ENCODE measurements at places on chromosomes 2 and 18. TPM values are rescaled to one million over a fixed set of nuclear protein-coding genes. Genes with fewer than 3 reads are reported as not detected.

C2orf80 gene
- total RNA-seq = not detected

- H3K27me3 ChIP-seq = peaks cover 8% of the 10 kb centered on the region
- H3K36me3 ChIP-seq = no peaks in the 10 kb centered on the region
- no peak for DNase-seq
- H3K27ac ChIP-seq = no peak overlapping the region
- H3K4me1 ChIP-seq = no peaks in the 10 kb centered on the region
These were observed 92.3 kb upstream of the CAPN13 start for GRCh38 chr2:30899516-30900054.

- H3K4me1 ChIP-seq = peaks cover 25% of the 10 kb centered on the region
- no peak overlapping the region for H3K27ac ChIP-seq
- H3K27me3 ChIP-seq = no peaks in the 10 kb centered on the region
- DNase-seq = no peak
These were observed 6.8 kb downstream of the BIRC6 start for GRCh38 chr2:32363597-32363996.

PRKAG3 gene
- total RNA-seq = not detected

DNA sequence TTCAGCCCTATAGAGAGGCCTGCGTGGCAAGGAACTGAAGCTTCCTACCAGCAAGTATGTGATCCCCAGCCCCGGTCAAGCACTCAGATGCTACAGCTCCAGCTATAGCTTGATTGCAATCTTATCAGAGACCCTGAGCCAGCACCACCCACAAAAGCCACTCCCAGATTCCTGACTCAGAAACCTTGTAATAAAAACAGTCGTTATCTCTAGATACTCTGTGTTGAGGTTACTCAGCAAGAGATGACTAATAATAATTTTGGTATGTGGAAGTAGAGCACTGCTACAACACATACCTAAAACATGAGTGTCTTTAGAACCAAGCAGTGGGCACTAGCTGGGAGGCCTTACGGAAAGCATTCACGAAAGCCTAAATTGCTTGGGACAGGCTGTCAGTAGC, 216.9 kb downstream of the UXS1 start:
- no peaks in the 10 kb centered on the region for H3K4me1 ChIP-seq
- peaks cover 16% of the 10 kb centered on the region for H3K27me3 ChIP-seq
- H3K36me3 ChIP-seq = peaks cover 3% of the 10 kb centered on the region
- H3K4me3 ChIP-seq = no peak overlapping the region

GRCh38 chr2:88082781-88083180, 15.2 kb downstream of the SMYD1 start:
- H3K4me3 ChIP-seq = no peak overlapping the region
- no peaks in the 10 kb centered on the region for H3K27me3 ChIP-seq
- peaks cover 5% of the 10 kb centered on the region for H3K4me1 ChIP-seq
- H3K27ac ChIP-seq = peak overlapping the region; percentile 47
- no peak for DNase-seq

CRYGC gene
- total RNA-seq = not detected

DNA sequence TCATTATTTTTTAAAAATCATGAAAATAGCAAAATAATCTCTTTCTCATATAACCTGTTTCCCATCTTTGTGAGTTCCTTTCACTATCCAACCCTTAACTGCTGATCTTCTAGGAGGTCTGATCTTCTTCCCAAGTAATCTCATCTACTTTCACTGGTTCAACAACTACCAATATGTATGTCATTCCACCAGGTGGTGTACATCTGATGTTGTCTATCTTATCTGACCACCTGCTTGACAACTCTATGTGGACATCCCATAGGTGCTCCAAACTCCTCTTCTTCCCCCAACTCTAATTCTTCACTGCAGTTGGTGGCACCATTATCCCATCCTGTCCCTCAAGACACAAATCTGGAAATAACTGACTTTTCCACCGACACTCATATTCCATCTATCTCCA, 62.5 kb downstream of the FAM228A start:
- peaks cover 13% of the 10 kb centered on the region for H3K4me1 ChIP-seq
- H3K27ac ChIP-seq = no peak overlapping the region
- peaks cover 5% of the 10 kb centered on the region for H3K27me3 ChIP-seq
- H3K36me3 ChIP-seq = no peaks in the 10 kb centered on the region
- no peak overlapping the region for H3K4me3 ChIP-seq

DCDC2C gene
- not detected for total RNA-seq

ABHD3 gene
- 19.8 TPM for total RNA-seq

- no peak for DNase-seq
- no peak overlapping the region for H3K27ac ChIP-seq
- H3K4me1 ChIP-seq = no peaks in the 10 kb centered on the region
- H3K36me3 ChIP-seq = no peaks in the 10 kb centered on the region
These were observed 535.1 kb downstream of the RNF144A start for GRCh38 chr2:7452110-7452876.

DNA sequence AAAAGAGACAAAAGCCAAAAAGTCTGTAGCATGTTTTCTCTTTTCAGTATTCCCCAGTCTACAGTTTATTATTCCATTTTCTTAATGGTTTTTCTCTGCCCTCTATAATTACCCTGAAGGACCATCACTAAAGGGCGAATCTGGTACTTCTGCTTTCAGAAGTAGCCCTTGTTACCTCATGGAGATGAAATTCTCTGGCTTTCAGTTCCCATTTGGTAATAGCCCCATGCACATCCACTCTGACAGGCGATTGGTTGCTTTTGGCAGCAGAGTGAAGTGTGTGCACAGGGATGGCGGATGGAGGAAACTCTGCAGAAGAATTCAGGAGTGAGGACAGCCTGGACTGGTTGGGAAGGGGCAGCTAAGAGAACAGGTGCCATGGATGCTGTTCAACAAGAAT, 66.3 kb upstream of the NABP1 start:
- no peak for DNase-seq
- H3K4me3 ChIP-seq = no peak overlapping the region
- no peaks in the 10 kb centered on the region for H3K27me3 ChIP-seq
- H3K27ac ChIP-seq = no peak overlapping the region

ITM2C gene
- 169 TPM for total RNA-seq

LYPD6 gene
- 30.1 TPM for total RNA-seq

DNA sequence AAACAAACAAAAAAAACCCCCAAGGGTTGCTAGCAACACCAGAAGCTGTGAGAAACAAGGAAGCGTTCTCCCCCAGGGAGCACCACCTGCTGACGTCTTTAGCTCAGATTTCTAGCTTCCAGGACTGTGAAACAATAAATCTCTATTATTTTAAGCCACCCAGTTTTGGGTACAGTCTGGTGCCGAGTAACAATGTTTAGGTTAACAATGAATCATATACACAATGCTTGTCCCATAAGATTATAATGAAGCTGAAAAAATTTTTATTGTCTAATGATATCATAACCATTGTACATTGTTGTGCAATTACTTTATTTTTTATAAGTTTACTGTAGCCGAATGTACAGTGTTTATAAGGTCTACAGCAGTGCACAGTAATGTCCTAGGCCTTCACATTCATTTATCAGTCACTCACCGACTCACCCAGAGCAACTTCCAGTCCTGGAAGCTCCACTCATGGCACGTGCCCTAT, 72.1 kb upstream of the CAB39 start:
- DNase-seq = no peak
- no peaks in the 10 kb centered on the region for H3K27me3 ChIP-seq
- H3K27ac ChIP-seq = no peak overlapping the region
- H3K36me3 ChIP-seq = no peaks in the 10 kb centered on the region

TMEM163 gene
- 3.7 TPM for total RNA-seq

ALPG gene
- total RNA-seq = not detected

GRCh38 chr2:82636402-82637020, 1822.6 kb downstream of the SUCLG1 start:
- H3K4me3 ChIP-seq = no peak overlapping the region
- no peak for DNase-seq
- H3K4me1 ChIP-seq = no peaks in the 10 kb centered on the region
- no peaks in the 10 kb centered on the region for H3K27me3 ChIP-seq
- no peak overlapping the region for H3K27ac ChIP-seq
- no peaks in the 10 kb centered on the region for H3K36me3 ChIP-seq

DNA sequence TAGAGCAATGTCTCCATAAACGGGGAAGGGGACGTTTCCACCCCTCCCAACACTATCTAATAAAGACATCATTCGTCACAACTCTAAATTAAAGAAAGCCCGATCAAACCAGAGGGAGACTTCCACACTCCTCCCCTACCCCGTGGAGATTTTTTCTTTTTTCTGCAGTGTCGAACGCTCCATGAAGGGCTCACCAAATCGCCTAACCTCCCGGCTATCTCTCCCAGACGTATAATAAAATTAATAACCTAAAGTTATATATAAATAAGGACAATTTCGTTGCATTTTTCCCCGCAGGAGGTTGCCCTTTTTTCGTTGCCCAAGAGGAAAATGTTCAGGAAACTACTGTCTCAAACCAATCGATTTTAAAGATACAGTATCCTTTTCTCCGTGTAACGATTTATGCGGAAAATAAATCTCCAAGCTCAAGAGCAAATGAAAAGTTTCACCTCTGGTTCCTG, 2.4 kb downstream of the EVX2 start:
- H3K27me3 ChIP-seq = peaks cover 89% of the 10 kb centered on the region
- peak overlapping the region; percentile 29 for H3K4me3 ChIP-seq
- peaks cover 5% of the 10 kb centered on the region for H3K4me1 ChIP-seq
- no peaks in the 10 kb centered on the region for H3K36me3 ChIP-seq

GRCh38 chr2:212935752-212936151, 215.7 kb downstream of the IKZF2 start:
- no peaks in the 10 kb centered on the region for H3K36me3 ChIP-seq
- no peak overlapping the region for H3K27ac ChIP-seq
- no peaks in the 10 kb centered on the region for H3K27me3 ChIP-seq
- DNase-seq = no peak

SGPP2 gene
- 19.8 TPM for total RNA-seq

DNA sequence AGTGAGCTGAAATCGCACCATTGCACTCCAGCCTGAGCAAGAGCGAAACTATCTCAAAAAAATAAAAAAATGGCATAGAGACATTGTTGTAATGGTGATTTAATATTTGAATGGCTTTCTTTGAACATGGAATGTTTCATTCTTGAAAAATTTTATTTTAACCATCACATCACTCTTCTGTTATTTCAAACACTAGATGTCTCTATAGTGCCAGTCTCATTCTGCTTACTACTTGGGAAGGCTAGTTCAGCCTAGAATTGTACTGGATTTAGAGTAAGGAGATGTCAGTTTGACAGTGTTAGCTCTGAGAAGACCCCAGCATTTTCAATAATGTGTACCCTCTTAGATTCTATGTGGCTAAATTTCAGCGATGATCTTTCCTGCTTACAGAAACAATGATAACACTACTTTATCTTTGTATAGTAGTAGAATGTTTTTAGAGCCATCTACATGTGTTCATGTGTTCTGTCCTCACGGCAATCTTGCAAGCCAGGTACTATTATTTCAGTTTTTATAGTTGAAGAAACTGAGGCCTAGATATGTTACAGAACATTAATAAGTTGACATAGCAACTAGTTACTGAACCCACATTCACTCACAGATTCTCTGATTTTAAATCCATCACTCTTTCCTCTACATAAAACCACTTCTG, 142.9 kb upstream of the ZSWIM2 start:
- no peak overlapping the region for H3K4me3 ChIP-seq
- no peaks in the 10 kb centered on the region for H3K27me3 ChIP-seq
- no peaks in the 10 kb centered on the region for H3K36me3 ChIP-seq

IL1F10 gene
- not detected for total RNA-seq

- no peak for DNase-seq
- no peaks in the 10 kb centered on the region for H3K27me3 ChIP-seq
- H3K36me3 ChIP-seq = no peaks in the 10 kb centered on the region
- no peak overlapping the region for H3K27ac ChIP-seq
These were observed 71.3 kb upstream of the LPIN2 start for GRCh38 chr18:3084206-3084605.

DNA sequence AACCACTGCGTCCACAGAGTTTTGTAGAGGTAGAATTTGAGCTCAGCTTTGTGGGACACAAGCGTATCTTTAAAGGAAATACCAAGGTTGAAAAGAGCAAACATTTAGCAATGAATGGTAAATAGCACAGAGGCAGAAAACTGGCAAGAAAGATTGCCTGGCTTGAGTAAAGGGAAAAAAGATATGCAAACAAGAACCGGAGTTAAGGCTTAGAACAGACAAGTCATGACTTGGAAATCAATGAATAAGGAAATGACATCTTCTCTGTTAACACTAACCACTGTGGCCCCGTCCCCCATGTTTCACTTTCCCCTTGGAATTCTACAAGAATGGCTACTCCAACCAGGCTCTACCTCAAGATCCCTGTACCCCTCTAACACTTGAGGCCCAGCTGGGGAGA, 3.8 kb downstream of the STAM2 start:
- no peak for DNase-seq
- H3K4me1 ChIP-seq = peaks cover 31% of the 10 kb centered on the region
- peaks cover 4% of the 10 kb centered on the region for H3K36me3 ChIP-seq
- H3K27ac ChIP-seq = peak overlapping the region; percentile 90

LHCGR gene
- not detected for total RNA-seq

DNA sequence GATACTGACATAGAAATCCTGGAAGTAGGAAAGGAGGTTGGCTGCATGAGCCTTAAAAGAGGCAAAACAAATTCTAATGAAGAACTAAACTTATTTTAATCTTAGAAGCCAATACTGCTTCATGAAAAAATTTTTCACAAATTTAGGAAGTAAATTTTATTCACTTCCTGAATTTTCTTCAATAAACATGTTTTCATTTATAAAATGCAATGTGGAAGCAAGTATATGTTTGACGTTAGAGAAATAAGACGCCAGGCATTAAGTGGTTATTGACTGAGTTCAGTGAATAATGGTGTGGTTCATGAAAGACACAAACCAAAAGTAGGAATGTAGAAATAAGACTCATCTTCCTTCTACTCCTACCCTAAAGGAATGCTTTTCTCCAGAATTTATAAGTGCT, 136.4 kb downstream of the USP34 start:
- H3K36me3 ChIP-seq = peaks cover 14% of the 10 kb centered on the region
- DNase-seq = no peak
- no peaks in the 10 kb centered on the region for H3K4me1 ChIP-seq

- H3K27ac ChIP-seq = peak overlapping the region; percentile 86
- no peaks in the 10 kb centered on the region for H3K36me3 ChIP-seq
- peaks cover 32% of the 10 kb centered on the region for H3K4me1 ChIP-seq
- no peak overlapping the region for H3K4me3 ChIP-seq
These were observed 14.3 kb upstream of the MC5R start for GRCh38 chr18:13809531-13810255.

GRCh38 chr2:202491514-202491913, 115.4 kb downstream of the BMPR2 start:
- H3K4me3 ChIP-seq = no peak overlapping the region

KLF11 gene
- total RNA-seq = 4.6 TPM

FKBP1B gene
- 30.5 TPM for total RNA-seq

- no peak for DNase-seq
- H3K4me3 ChIP-seq = no peak overlapping the region
- peaks cover 5% of the 10 kb centered on the region for H3K36me3 ChIP-seq
- H3K27ac ChIP-seq = peak overlapping the region; percentile 67
- H3K27me3 ChIP-seq = no peaks in the 10 kb centered on the region
- H3K4me1 ChIP-seq = peaks cover 46% of the 10 kb centered on the region
These were observed 36.2 kb downstream of the LRRFIP1 start for GRCh38 chr2:237663517-237664110.

TWIST2 gene
- total RNA-seq = not detected
